ENCODE measurements at places on chromosomes 7 and 10.
A peak's percentile ranks its signal among the peaks of the same experiment; 100 is the strongest.

GRCh38 chr10:65611592-65611991 lies 1314.2 kb upstream of the LRRTM3 start:
- peak; percentile 96 for DNase-seq

DNA sequence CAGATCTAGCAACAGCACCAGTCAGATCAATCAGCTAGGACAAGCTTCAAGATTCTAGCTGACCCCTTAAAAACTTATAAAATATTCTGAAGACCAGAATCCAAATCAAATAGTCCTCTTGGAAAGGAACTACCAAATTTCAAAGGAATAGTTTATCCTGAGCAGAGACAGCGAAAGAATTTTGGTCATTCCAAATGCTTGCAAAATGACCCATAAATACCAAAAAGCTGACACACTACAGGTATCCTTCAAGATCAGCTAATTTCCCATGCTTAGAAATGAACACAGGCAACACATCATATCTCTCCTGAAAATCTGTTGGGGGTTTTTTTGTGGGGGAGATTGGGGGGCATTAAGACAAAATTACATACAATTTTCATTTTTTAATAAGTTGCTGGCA lies 78.8 kb downstream of the PDSS1 start:
- no peak for DNase-seq

GRCh38 chr7:26167303-26167934 lies 15.4 kb downstream of the NFE2L3 start:
- no peak for DNase-seq

- DNase-seq = no peak
Observed at GRCh38 chr10:89095701-89096391, 105.2 kb downstream of the FAS start.

DNA sequence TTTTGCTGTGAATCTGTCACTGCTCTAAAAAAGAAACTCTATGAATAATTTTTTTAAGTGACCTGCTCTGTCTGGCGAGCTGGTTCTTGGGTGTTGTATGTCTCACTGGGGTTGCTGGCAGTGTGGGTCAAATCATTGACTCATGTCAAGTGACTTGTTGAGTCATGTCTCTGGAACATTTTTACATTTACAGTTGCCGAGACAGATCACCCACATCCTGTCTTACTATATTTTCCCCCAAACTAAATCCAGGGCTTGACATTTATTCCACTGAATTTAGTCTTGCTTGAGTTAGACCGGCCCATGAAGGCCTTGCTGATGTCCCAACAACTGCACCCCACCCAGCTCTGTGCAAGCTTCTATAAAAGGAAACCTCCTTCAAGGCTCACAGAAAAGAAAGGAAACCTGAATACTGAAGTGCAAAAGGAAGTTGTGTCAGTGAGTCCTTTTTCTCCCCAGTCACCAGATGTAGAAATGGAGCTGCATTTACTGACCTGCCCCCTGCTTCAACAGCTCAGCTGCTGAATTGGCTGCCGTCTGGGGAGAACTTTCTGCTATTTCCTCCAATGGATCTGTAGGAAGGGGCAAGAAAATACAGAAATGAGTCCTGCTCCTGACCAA lies 290.3 kb downstream of the TNS3 start:
- DNase-seq = no peak

DNA sequence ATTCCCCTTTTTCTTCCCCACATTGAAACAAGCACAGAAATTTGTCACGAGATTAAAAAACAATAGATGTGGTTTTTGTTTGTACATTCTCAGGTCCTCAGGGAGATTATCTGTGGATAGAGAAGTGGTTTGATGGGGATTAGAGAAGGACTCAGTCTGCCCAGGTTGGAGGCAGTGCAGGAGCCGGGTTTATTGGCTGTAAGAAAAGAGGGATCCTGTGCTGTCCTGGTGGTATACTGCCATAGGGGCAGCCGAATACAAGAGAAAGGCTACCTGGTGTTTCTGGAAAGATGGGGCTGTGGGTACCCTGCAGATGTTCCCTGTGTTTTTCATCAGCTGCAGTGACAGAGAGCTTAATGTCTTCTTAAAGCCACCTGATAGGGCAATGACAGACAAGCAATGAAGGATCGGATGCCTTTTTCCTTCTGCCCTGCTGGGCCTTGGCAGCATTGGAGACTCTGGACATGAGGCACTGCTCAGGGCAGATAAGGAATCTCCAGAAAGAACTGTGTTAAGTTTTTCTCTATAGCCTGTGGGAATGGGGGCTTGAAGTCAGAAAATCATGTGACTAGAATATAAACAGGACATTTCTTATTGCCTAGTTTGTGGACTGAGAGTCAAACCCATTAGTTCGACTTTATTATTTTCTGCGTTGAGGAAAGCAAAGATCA lies 18.1 kb upstream of the GPR141 start:
- no peak for DNase-seq

DNA sequence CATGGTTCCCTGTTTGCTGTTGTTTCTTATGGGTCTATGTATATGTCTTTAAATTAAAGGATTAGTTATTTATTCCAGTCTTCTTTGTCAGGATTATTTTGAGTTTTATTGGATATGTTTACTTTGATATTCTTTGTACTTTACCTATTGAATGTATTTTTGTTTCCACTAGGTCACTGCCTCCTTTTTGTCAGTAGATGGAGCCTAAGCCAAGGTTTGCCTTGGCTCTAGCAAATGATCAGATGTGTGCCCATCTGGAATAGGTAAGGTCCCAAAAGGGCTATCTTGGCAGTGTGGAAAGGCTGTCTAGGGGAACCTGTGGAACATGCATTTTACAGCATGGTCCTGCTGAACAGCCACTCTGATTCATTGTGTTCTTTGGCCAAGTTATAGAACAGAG lies 337.3 kb upstream of the GHITM start:
- no peak for DNase-seq

DNA sequence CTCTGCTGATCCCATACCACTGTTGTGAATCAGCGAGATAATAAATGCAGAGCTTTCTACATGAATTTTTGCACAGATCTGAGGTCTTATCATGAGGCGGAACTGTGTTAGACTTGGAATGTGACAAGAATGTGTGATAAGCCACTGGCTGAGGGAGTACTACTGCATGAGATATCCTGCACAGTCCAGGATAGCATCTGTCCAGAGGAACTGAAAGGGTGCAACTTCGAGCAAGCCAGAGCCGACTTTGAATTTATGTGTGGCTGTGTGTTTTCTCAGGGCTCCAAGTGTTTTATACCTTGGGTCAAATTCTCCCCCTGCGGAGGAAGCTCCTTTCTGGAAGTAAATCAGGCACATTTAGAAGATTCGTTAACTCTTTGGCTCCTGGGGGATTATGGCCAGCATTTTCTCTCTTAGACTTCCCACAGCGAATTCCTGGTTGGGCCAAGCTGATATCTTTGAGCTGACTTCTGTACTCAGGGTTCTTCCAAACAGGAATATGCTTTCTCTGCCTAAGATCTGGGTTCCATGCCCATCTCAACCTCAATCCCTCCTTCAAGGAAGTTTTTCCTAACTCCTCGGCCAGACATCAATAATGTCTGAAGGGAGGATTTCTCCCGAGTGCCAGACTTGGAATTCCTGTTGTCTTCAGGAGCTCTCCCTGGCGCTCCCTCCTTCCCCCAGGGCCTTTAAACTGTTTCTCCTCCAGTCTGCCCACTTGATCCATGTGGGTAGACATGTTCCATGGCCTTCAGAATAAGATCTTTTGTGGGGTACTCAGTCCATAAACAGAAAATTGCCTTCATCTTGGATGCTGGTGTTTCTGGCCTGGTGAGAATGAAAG lies 2.5 kb upstream of the MEST start:
- peak; percentile 59 for DNase-seq

DNA sequence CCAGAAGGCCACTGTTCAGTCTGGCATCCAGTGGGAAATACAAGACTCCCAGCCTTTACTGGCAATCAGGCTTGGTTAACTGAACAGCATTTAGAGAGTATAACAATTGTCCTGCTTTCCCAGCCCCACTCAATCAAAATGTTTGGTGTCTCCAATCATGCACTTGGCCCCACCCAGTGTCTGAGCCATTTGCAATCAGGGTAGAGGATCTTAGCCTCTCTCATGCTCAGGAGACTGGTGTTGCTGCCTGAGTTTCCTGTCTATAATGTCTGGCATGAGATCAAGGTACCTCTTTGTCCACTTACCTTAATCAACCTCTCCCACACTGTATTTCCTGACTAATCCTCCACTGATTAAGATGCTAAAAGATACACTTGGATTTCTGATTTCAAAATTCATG lies 290.2 kb upstream of the GHITM start:
- no peak for DNase-seq

Measured in brain (organoid and tissue), 16 donors.